ENCODE measurements at places on chromosomes 13 and 19. TPM values are rescaled to one million over a fixed set of nuclear protein-coding genes. Genes with fewer than 3 reads are reported as not detected.

ZNF154 gene
- 2.8 TPM for total RNA-seq

ZNF208 gene
- under 0.01 TPM for total RNA-seq

ZNF30 gene
- 3.1 TPM for total RNA-seq

TEX101 gene
- total RNA-seq: not detected

NPAS1 gene
- total RNA-seq: 0.47 TPM

SERTAD3 gene
- total RNA-seq: 21.0 TPM

ZNF446 gene
- total RNA-seq: 8.5 TPM

ERICH6B gene
- total RNA-seq: not detected

FGF9 gene
- not detected for total RNA-seq

MTRF1 gene
- total RNA-seq: 10.6 TPM

CATSPERD gene
- total RNA-seq: not detected

LGALS7B gene
- total RNA-seq: 1.9 TPM

Data from bronchial smooth muscle cell (primary cell).